Stimulated activated CD4-positive, alpha-beta T cell treated with anti-CD3 and anti-CD28 coated beads, Interleukin-1b, Interleukin-23, amount 100 ng/mL, for 4 hours (primary cell): ENCODE measurements at places on chromosomes 12 and 14.

GRCh38 chr12:1972856-1973317, 31.4 kb downstream of the DCP1B start:
- DNase-seq = no peak

DNA sequence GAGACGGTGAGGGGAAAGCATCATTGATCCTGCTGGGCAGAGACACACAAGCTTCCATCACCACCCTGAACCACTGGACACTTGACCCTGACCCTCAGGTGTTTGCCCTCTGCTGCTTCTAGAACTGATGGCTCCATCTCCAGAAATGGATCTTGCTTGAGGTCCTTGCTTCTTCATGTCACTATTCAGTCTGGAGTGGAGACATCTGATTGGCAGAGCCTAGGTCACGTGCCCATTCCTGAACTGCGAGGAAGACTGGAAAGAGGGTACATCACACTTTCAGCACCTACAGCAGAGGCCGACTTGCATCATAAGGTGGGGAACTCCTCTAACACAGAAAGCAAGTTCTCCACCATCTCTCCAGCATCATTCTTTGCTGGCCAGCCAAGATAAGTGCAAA, 106.7 kb upstream of the COCH start:
- no peak for DNase-seq

DNA sequence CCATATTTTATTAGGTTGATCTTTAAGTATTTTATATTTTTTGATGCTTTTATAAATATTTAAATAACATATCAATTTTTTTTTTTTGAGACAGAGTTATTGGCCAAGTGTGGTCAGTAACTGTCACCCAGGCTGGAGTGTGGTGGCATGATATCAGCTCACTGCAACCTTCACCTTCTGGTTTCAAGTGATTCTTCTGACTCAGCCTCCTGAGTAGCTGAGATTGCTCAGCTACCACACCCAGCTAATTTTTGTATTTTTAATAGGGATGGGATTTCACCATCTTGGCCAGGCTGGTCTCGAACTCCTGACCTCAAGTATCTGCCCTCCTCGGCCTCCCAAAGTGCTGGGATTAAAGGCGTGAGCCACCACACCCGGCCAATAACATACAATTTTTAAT, 71.1 kb downstream of the FUT8 start:
- DNase-seq = no peak

DNA sequence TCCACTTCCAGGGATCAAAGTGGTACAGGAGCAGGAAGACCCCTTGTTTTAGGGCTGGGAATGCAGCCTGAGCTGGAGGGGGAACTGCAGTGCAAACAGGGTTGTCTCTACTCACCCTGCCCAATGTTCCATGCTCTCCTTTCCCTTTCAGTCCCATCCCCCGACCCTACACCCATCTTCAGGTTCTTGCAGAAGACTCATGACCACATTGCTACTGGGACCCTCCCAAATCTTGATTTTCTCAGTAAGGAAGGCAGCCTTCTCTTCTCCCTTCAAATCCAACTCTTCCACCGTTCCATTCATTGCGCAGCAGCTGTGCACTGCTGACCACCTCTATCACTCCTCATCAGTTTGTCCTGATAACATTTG, 1.9 kb downstream of the SERPINA11 start:
- DNase-seq = no peak

DNA sequence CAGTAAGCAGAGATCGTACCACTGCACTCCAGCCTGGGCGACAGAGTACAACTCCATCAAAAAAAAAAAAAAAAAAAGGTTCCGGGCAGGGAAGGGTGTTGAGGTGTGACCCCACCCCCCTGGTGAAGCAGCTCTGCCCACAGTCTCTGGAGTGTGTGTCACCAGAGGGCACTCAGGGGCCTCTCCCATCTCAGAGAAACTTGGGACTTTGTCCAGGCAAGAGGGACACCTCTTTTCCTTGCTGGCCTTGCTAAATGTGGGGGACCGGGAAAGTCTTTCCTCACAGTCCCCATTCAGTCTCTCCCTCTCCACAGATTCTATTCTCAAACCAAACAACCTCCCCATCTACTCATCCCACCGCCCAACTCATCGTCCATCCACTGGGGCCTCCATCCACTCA, 43.6 kb downstream of the RFLNA start:
- DNase-seq = no peak

- DNase-seq = no peak
These were observed 128.0 kb upstream of the EEA1 start for GRCh38 chr12:93056971-93057535.

DNA sequence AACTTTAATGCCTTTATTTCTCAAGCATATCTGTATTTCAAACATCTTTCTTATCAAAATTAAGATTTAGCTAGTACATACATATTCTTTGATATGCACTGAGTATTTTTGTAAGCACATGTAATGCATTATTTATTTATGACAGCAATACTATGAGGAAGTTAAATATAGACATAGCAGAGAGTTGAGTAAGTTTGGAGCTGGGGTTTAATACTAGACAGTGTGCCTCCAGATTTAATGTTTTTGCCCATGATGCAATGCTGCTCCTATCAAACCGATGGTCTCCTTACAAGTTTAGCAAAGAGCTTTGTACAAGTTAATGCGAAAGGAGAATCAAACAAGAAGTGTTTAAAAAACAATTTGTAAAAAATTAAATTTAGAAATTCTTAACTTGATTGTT, 826.6 kb upstream of the MGAT4C start:
- no peak for DNase-seq
